ENCODE measurements at places on chromosomes 5 and 9.

- DNase-seq = no peak
These were observed 132.8 kb upstream of the RAI14 start for GRCh38 chr5:34523387-34523726.

- DNase-seq = no peak
These were observed 460.5 kb upstream of the BRINP1 start for GRCh38 chr9:119829748-119830147.

DNA sequence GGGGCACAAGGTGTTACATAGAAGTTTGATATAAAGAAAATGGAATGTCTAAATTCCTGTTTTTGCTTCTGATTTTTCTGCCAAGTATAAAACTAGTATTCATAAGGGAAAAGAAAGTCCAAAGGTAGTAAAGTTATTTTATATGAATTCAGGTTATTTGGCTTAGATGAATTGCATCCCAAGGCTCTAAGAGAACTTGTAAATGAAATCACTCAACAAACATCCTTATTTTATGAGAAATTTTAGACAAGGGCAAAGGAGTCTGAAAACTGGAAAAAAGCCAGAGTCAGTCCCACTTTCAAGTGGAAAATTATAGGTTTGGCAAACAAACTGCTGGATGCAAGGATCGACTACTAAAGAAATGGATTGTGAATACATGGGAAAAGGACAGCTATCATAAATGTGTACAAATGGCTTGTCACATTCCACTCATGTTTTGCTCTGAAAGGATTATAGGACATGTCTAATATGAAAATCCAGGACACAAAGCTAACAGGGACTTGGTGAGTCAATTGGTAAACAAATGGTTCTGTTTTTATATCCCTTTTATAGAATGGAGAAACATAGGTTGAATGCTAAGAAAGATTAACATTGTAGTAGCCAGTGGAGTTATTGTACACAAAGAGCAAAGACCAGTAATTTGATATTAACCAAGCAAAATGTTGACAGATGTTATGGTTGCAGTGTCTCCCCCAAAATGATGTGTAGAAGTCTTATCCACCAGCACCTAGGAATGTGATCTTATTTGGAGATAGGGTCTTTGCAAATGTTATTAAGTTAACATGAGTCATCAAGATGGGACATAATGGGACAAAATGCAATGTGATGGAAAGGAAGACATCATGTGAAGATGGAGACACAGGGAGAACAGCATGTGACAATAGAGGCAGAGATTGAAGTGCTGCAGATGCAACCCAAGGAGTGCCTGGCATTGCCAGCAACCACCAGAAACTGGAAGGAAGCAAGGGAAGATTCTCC is 495.7 kb downstream of the TLE1 start:
- no peak for DNase-seq

DNA sequence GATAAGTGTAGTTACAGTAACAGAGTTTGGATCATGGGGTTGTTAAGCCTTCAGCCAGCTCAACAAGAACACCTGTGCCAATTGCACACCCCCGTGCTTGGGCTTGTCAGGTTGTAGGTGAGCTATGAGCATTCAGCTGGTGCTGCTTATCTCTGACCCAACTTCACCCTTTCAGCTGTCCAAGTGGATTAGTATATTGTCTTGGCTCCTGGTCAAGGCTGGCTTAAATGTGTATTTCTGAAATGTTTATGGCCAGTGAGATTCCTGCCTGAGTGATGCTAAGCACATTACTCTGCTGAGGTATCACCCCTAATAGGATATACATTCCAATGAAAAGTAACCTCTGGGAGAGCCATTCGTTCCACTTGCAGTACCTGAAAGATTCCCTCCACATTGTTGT is 44.2 kb upstream of the LMNB1 start:
- no peak for DNase-seq
